CD4-positive, CD25-positive, alpha-beta regulatory T cell (primary cell): ENCODE measurements at places on chromosomes 7 and 10. TPM values are rescaled to one million over a fixed set of nuclear protein-coding genes. Genes with fewer than 3 reads are reported as not detected.

Gene TEX47
- total RNA-seq, result not detected

Gene ENTPD1
- total RNA-seq, result 49.4 TPM

Gene ITGB8
- total RNA-seq, result 2.1 TPM

Gene CLRN3
- total RNA-seq, result not detected

Gene GIMAP7
- 64.2 TPM for total RNA-seq

Gene HDAC9
- 10.4 TPM for total RNA-seq

Gene LDB3
- total RNA-seq, result not detected

Gene TBX20
- 1.5 TPM for total RNA-seq

Gene GJD4
- not detected for total RNA-seq

Gene ADAM12
- total RNA-seq, result 3.8 TPM
